ELR (cell line): ENCODE measurements at places on chromosomes 13 and 19.

DNA sequence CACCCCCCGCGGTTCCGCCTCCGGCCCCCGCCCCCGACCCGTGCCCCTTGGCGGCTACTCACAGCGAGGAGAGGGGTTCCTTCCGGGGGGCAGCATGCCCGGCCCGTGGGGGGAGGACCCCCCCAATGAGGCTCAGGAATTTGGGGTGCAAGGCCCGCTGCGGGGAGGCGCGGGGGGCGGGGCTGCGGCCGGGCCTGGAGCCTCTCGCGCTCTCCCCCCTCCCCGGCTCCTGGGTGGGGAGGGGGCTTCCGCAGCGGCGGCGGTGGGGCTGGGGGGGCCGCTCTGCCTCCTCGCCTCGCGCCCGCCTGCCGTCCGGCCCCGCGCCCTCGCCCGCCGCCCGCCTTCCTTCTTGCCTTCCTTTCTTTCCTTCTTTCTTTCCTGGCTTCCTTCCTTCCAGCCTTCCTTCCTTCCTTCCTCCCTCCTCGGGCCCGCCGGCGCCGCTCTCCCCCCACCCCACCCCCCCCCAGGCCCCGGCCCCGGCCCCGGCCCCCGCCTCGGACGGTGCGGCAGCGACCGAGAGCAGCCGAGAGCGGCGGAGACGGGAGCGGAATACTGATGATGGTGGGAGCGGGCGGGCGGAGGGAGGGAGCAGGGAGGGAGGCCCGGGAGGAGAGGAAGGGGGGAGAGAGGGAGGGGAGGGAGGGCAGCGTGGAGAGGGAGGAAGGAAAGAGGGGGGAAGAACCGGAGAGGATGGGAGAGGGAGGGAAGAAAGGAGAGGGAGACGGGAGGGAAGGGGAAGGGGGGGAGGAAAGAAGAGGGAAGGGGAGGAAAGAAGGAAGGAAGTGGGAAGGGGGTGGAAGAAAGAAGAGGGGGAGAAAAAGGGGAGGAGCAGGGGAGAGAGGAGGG is at the start of gene LRRC4B:
TSS of gene LRRC4B (minus strand) at position 554 of the 846 bp plus-strand sequence. CDS start 19,597 bp downstream, outside the sequence.
- no peak for DNase-seq

DNA sequence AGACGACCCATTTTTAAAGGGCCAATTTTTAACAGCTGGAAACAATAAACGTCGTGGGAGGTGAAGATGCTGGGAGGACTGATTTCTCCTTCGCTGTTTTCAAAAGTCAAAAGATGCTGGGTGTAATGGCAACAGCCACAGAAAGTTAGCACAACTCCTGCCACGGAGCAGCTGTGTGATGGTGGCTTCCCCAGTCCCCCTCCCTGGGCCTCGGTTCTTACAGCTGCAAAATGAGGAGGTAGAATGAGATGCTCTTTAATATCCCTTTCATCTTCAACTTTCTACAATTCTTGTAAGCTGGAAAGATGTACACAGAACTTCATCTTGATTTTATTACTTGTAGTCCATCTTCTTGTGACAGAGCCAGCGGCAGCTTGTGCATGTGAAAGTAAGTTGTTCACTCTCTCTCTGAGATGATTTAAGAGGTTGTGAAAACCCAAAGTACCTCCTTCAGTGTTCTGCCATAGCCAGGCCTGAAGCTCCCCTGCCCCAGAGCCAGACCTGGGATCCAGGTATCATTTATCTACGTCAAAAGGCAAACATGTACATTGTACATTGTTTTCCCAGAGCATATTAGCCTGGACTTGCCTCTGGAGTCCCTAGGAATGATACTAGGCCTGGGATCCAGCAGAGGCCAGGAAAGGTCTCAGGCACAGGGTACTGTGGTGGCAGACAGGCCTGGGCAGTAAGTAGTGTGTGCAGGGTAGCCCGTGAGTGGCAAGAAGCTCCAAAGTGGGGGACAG is 3.4 kb upstream of the UBE2L5 start:
- no peak for DNase-seq

DNA sequence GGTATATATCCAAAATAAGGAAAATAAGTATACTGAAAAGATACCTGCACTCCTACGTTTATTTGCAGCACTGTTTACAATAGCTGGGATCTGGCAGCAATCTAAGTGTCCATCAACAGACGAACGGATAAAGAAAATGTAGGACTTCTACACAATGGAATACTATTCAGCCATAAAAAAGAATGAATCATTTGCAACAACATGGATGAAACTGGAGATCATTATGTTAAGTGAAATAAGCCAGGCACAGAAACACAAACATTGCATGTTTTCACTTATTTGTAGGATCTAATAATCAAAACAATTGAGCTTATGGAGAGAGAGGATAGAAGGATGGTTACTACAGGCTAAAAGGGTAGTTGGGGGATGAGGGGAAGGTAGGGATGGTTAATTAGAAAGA is 494.0 kb downstream of the UQCRFS1 start:
- DNase-seq, result no peak

DNA sequence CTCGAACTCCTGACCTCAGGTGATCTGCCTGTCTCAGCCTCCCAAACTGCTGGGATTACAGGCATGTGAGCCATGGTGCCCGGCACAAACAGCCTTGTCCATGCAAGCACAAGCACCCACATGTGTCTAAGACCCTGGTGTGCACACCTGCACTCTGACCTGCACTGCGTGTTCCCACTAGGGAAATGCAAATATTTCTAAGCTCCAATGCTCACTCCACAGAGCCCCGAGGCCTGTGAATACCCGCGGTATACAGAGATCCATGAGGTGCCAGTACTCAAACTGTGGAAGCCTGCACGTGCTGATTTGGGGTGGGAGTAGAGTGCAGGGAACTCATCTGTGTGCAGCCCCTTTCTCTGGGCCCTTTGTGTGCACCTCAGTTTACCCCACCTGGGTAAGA is 14.7 kb downstream of the GADD45B start:
- DNase-seq, result no peak

DNA sequence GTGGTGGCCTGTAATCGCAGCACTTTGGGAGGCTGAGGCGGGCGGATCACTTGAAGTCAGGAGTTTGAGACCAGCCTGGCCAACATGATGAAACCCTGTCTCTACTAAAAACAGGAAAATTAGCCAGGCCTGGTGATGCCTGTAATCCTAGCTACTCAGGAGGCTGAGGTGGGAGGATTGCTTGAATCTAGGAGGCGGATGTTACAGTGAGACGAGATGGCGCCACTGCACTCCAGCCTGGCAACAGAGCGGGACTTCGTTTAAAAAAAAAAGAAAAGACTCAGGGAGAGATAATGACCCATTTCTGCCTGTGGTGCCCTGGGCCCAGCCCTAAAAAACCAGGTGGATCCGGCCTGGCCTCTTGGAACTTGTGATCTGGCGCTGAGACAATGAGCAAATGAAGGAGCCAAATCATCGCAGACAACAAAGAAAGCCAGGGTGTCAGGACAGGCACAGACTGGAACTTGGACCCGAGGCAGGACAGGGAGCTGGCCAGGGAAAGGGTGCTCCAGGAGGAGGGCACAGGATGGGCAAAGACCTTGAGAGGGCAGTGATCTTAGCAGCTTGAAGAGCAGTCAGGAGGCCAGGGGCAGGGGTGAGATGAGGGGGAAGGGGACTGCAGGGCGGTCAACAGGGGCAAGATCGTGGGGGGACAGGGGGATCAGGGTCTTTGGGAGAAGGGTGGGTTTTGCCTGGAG is 962 bp upstream of the JAK3 start:
- DNase-seq, result no peak

DNA sequence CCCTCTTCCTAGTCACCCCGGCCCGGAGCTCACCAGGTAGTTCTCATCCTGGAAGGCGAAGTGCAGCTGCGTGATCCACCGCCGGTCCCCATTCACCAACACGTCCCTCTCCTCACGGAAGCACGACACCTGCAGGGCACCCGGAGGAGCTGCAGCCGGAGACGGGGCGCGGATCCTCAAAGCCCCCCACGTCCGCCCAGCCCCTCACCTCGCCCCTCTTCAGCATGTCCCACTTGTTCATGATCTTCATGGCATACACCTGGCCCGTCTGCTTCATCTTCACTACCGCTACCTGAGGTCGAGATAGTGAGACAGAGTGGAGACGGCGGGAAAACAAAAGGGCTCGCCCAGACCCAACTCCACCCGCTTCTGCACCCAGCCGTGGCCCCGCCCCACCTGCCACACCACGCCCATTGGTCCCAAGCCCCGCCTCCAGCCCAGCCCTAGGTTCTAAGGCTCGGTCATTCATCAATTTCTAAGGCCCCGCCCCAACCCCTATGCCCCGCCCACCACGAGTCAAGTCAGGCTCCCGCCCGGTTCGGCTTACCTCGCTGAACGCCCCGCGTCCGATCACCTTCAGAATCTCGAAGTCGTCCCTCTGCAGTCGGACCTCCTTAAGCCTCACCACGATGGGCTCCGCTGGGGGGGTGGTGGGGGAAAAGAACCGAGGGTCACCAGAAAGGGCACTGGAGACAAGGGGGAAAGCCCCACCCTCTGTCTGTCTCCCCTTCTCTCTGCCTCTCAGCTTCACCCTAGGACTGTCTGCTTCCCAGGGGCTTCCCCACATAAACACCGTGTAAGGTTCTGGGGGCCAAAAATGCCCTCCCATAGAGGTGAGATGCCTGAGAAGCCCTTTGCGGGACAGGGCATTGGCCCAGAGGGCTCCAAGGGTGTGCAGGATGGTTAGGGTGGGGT is 2.8 kb downstream of the DMPK start:
- peak; percentile 54 for DNase-seq

GRCh38 chr19:16627928-16628182 is 149 bp downstream of the MED26 start:
- DNase-seq, result peak; percentile 4

GRCh38 chr19:34232566-34233481 is 21.5 kb upstream of the GARRE1 start:
- peak; percentile 93 for DNase-seq

DNA sequence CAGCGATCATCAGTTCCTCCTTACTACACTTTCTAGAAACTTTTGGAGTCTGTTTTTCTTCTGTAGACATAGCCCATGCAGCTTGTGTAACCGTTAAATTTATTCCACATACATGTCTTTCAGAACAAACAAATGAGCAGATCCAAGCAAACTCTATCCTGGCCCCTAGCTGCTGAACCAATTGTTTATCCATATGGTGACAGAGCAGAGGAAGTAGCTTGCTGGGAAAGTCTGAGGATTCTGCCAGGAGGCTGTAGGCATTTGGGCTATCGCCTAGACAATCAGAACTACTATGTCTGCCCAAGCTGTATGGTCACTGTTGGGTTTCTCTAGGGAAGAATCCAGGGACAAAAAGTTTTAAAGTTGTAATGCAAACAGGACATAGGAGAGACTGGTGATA is 343.7 kb downstream of the SPRY2 start:
- DNase-seq, result no peak

DNA sequence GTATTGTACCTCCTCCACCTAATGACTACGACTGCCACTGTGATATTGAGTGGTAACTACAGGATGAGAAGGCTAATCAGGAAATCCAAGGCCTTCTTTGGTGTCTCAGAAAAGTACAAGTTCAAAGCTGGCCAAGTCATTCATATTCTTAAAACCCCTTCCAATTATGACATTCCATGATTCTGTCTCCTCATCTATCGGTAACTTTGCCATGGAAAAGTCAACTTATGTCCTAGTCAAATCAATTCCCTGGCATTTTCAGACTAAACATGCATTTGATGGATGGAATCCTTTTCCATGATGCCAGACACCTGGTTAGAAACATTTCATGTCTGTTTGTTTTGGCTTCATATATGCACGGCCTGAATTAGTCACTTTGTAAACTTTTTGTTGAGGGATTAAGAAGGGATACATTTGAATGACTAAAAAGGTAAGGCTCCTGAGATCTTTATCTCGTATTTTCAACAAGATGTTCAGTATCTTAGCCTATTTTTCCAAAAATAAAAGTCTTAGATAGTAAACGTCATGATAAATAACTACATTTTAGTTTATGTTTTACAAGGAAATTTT is 186.5 kb downstream of the NHLRC3 start:
- no peak for DNase-seq

DNA sequence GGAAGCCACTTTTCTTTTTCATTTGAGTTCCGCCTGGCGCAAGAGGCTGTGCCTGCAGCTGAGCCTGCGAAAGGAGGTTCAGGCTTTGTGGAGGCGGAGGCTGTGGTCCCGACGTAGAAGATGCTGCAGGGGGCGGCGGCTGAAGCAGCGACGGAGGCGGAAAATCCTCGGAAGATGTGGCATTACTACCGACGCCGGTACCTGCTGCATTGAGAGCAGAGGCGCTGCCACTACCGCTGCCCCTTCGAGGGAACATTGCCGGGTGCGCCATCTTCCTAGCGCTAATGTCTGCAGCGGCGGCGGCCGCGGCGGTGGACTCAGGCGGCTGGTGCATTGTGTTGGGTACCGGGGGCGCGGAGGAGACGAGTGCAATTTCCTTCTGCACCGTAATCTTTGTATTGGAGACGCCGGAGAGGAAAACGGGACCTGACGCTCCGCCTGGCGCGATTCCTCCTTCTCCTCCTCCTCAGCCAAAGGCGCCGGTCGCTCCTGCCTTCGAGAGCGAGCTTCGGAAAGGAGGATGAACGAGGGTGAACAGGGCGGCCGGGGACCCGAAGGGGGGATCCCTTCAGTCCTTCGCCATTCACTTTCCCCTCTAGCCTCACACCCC is at the start of gene TSC22D1:
TSS of gene TSC22D1 (minus strand) at position 590 of the 610 bp plus-strand sequence. CDS start at position 334, 256 bp downstream.
- DNase-seq, result peak; percentile 65

DNA sequence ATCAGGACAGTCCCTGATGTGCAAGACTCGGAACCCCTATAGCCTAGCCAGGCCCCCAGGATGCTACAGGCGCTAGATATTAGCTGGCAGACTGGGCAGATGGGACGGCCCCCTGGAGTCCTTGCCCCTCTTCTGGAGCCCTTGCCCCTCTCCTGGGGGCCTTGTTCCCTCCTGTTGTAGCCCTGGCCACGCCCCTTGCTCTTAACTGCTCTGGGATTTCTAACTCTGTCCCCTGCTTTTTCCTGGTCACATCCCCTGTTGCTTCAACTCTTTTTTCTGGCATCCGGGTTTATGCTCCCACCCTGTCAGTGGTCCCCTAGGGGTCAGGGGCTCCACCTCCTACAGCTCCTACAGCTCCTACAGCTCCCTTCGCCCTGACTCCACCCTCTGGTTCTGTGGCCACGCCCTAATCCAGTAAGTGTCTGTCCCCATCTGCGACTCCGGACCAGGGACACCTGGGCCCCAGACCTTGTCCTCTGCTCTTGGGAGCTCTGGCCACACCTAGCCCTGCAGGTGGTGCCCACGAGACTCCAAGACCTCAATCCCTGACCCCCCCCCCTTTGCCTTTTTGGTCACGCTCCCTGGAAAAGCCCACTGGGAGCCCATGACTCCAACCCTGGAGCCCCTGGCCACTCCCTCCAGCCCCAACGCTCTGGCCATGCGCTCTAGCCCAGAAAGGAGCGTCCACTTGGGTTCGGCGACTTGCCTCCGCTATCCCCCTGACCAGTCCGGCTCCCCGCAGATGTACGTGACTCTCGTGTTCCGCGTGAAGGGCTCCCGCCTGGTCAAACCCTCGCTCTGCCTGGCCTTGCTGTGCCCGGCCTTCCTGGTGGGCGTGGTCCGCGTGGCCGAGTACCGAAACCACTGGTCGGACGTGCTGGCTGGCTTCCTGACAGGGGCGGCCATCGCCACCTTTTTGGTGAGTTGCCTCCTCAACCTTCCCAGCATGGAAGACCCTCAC is 6.8 kb downstream of the PLPPR2 start:
- no peak for DNase-seq

GRCh38 chr13:99067159-99067985 is 89.5 kb upstream of the DOCK9 start:
- peak; percentile 92 for DNase-seq
